ENCODE measurements at places on chromosomes 12 and 14.

DNA sequence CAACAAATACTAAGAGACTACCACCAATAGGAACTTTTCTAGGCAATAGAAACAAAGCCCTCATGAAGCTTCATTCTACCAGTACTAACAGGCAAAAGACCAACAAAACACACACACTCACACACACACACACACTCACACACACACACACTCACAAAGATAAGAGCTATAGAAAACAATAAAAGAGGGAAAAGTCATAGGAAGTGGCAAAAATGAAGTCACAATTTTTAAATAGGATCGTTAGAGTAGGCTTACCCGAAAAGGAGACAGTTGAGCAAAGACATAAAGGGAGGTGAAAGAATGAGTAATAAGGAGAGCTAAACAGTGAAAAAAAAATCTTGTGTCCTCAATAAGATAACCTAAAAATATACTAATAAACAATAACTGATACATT, 66.5 kb downstream of the C2CD5 start:
- no peak for DNase-seq

GRCh38 chr14:90785876-90786450, 30.3 kb downstream of the TTC7B start:
- no peak for DNase-seq

GRCh38 chr14:24067133-24068082, 4.0 kb upstream of the CPNE6 start:
- DNase-seq, result no peak

DNA sequence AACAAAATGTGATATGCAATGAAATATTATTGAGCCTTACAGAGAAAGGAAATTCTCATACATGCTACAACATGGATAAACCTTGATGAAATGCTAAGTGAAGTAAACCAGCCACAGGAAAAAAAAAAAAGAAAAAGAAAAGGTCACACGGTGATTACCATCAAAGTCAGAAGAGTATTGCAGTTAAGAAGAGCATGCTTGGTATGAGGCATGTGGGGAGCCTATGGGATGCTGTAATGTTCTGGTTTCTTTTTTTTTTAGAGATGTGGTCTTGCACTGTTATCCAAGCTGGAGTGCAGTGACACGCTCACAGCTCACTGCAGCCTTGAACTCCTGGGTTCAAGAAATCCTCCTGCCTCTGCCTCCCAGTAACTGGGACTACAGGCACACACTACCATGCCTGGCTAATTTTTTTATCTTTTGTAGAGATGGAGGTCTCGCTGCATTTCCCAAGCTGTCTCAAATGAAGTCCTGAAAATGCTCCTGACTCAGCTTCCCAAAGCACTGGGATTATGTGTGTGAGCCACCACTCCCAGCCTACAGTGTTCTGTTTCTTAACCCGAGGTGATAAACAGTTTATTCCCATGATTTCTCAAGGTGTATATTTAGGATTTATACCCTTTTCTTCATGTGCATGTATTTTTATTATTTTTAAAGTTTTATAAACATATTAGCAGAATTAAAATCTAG, 96.2 kb downstream of the SEC23A start:
- DNase-seq, result no peak

GRCh38 chr14:32073537-32074189, 3.4 kb upstream of the ARHGAP5 start:
- DNase-seq, result no peak

DNA sequence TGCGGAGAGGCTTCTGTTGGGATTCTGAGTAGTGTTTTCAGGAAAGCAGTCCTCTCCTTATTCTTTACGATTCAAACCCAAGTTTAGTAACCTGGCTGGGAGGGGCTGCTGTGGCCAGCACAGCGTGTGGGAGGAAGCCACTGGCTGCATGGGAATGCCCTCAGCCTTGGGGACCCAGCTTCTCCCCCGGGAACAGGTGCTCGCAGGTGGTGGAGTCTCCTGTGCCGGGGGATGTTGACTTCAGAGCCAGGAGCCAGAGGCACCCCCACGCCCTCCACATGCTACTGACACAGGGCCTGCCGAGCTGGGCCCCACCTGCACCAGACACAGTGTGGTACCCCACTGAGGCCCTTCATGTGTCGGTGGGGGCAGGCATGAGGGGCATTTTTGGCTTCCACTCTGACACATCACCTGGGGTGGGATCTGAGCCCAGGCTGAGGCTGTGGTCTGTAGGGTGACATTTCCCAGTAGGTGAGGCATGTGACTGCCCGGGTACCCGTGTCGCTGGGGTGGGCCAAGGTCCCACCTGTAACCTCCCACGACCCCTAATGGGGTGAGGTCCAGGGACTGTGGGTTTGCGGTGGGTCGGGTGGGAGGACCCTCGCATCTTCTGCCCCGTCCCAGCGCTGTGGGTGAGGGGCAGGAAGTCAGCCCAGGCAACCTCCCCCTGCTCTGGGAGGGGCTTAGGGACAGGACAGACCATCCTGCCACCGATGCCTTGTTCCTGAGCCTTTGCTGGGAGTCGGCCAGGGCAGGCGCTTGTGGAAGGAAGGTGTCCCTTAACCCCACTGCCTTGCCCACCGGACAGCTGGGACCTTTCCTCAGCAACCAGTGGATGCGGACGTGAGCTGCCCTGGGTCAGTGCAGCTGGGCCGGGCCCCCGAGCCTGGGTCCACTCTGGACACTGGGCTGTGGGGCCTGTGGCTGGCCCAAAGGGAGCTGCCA, 26.5 kb downstream of the MTA1 start:
- DNase-seq, result no peak

DNA sequence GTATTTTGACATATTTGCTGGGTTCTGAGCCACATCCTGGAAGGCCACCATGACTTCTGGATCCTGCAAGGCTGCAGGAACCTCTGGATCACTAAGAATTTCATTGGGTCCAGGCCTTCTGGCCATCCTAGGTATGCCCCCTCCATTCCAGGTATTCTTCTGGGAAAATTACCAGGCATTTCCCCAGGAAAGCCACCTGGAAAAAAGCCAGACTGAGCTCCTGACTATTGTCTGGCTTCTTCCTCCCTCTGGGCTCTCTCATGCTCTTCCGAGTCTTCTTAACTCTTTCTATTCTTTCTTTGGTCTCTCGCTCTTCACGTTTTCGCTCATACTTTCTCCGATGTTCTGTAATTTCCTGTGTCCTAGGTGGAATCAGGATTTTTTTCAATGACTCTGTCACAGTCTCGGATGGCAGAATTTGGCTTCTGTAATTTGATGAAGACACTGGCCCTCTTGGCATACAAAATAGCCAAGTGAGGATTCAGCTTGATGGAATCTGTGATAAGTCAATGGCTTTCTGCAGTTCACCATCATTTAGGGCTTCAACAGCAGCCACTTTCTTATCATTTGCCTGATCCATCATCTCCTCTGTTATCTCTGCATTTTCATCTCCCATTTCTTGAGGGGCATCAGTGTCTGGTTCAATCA, 42.6 kb downstream of the ATP23 start:
- no peak for DNase-seq

DNA sequence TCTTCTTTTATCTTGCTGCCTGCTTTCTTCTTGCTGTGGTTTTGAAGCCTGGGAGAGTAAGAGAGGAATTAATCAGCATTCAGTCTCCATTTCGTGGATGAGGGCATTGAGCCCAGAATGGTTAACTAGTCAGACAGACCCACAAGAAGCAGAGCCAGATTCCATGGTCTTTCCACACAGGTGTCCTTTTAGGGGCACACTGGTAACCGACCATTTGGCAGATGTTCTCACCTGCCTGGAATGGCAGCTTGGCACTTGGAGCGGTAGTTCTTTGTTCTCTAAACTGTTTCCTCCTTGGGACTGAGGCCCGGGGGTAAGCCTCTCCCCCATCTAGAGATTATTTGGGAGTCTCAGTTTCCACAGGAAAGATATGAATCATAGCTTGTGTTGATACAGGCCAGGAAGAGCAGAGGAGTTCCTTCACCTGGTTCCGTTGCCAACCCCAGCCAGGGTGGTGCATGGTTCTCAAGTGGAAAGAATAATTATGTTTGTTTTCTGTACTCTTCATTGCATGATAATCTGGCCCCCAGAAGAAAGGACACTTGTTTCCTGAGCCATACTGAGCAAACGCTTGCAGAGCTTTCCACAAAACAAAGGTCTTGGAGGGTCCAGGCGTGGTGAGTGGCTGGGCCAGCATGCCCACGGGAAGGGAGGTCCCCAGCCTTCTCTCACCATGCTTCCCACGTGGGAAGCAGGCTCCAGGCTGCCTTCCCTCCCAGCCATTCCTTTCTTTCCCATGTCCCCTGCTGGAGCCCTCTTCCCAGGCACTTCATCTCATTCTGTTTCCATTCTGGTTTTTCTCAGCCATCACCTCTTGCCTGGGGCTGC, 2.0 kb upstream of the KRT75 start:
- DNase-seq, result no peak

- DNase-seq, result no peak
Measured at GRCh38 chr12:127811988-127812387, 455.0 kb upstream of the TMEM132C start.

DNA sequence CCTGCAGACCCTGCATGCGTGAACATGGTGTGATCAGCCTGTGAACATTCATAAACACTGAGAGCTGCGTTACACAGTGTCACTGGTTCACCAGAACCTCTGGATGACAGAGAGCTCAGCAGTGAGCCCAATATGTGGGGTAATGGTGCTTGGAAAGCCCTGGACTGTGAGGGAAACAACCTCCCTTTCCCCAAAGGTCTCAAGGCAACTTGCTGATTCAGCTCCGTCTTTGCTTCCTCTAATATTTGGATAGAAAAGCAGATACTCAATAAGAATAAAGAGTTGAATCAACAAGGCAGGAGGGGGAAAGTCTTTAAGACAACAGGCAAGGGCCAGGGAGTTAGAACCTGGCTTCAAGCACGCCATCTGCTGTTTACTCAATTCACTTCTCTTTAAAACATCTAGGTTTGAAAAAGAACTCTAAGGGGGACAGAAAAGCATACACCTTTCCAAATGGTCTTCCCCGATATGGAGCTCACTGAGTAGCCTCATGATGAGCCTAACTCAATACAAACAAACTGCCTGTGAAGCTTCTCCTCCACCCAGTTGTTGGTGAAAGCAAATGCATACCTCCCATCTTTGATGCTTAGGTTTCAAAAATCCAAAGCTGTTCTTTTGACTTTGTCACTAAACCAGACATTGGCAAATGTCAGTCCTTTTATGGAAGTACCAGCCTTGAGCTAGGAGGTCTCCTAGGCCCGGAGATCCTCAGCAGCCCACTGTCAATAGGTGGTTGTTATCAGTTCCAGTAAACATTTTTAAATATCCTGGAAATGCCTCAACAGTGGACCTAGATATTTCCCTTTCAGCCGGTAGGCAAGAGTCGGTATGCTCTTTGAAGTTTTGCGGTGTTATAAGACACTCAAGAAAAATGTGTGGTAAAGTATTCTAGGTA, 76.1 kb downstream of the SAMD4A start:
- DNase-seq, result no peak

DNA sequence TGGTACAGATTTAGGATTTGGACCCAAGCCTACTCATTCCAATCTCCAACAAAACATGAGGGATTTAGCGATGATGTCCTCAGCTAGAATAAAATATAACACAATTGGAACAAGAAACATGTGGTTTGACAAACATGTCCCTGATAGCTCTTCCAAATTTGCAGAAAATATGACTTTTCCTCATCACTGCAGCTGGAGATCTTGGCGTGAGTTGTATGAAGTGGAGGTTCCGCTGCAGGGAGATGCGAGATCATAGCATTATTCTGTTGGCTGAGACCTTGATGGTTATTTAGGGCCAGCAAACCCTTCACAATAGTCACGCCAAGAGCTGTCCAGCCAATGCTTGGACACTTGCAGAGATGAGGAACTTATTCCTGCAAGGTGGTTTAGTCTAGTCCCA, 413.4 kb upstream of the TBX3 start:
- no peak for DNase-seq

GRCh38 chr12:75662511-75663159, 151.2 kb upstream of the KRR1 start:
- DNase-seq, result no peak

GRCh38 chr12:3685830-3686229, 67.1 kb downstream of the CRACR2A start:
- no peak for DNase-seq

GRCh38 chr12:45368841-45369489, 153.1 kb downstream of the ANO6 start:
- DNase-seq, result no peak

DNA sequence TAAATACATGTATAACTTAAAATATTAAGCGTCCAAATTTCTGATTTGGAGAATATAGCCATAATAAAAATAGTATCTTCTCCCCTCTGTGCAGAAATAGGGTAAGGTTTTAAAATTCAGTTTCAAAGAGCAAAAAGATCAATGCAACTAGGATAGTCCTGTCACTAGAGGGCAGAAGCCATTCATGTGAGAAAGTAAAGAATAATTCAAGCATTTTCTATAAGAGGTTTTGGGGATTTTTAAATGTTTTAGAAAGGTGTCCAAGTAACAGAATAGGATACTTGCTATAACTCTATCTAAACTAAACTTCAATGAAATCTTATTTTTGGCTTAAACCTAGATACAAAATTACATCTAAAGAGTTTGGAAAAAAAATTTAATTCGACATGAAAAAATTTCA, 50.3 kb downstream of the ADAMTS20 start:
- no peak for DNase-seq

DNA sequence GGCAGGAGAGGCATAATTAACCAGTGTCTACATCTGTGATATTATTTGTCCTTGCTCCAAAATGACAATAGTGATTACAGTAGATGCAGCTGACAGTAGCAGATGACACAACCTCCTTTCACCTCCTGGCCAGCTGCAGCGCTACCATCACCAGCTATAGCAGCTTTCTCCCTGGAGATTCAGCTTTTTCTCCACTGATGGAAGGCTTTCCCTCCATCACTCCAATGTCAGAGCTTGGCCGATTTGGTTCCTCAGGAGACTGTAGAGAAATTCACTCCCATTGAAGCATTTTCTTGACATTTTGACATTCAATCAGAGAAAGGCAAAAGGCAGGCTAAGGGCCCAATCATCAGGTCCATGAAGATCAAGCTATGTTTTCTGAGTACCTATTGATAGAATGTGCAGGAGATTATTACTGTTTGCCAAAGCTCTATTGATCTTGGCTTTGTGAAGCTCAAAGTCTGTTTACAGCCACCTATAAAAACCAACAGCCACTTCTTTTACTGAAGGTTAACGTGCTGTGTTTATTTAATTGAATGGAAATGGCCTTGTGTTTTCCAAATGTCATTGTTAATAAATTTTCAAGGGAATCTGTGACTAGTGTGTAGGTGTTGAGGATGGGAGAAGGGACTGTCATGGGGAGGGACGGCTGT, 785.1 kb downstream of the DIO2 start:
- no peak for DNase-seq

- DNase-seq, result no peak
Measured at GRCh38 chr14:35051796-35052195, 5.7 kb downstream of the FAM177A1 start.

GRCh38 chr12:30794591-30795409, 40.0 kb upstream of the CAPRIN2 start:
- DNase-seq, result no peak

GRCh38 chr12:56007564-56008559, 10.8 kb downstream of the SUOX start:
- DNase-seq, result no peak

Data from stimulated activated CD8-positive, alpha-beta memory T cell treated with anti-CD3 and anti-CD28 coated beads, Interleukin-15, amount 100 ng/mL, for 24 hours (primary cell).